NCI-H510A treated with DMSO at 0.1 percent for 48 hours (cell line): ENCODE measurements at places on chromosomes 13 and 19.

DNA sequence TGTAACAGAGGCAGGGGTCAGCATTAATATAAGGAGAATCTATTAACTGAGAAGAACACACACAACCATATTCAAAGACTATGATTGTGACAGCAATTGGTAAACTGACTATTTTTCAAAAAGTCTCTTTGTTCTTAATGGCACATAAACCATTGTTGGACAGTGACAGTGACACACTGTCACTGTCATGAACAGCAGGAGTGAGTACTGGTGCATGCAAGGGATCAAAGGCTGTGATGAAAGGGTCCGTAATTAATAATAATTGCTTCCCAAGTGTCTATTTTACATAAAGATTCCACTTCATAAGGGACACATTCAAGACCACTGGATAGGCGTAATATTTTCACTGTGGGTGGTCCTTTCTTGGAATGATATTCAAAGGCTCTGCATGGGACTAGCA is 50.7 kb downstream of the LHFPL6 start:
- DNase-seq = no peak

DNA sequence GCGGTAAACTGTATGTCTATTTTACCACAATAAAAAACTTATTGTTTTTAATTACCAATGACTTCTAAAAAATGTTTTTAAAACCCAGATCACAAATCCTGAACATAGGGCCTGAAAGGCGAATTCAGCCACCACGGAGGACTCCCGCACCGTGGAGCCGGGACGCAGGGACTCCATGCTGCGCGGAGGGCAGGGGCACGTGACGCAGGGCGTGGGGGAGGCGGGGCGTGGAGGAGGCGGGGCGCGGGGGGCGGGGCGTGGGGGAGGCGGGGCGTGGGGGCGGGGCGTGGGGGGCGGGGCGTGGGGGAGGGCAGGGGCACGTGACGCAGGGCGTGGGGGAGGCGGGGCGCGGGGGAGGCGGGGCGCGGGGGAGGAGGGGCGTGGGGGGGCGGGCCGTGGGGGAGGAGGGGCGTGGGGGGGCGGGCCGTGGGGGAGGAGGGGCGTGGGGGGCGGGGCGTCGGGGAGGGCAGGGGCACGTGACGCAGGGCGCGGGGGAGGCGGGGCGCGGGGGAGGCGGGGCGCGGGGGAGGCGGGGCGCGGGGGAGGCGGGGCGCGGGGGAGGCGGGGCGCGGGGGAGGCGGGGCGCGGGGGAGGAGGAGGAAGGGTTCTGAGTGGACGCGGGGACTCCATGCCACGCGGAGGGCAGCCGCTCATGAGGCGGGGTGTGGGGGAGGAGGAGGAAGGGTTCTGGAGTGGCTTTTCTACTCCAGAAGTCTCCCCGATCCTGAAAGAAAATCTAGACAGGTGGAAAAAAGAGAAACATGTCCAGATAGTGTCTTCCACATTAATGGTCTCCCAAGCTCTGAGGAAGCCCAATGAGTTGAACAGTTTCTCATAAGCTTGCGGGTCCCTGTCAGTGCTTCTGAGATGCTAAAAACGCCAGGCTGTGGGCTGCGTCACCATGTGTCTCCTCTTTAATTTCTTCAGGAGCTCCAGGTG is 4.4 kb upstream of the PROZ start:
- no peak for DNase-seq

GRCh38 chr13:24261566-24261965 is 47.8 kb upstream of the C1QTNF9 start:
- DNase-seq = no peak

- DNase-seq = peak; percentile 71
Observed at GRCh38 chr13:39105110-39105509, 66.9 kb downstream of the NHLRC3 start.

- no peak for DNase-seq
Observed at GRCh38 chr13:113803409-113804016, 44.5 kb downstream of the TMEM255B start.

DNA sequence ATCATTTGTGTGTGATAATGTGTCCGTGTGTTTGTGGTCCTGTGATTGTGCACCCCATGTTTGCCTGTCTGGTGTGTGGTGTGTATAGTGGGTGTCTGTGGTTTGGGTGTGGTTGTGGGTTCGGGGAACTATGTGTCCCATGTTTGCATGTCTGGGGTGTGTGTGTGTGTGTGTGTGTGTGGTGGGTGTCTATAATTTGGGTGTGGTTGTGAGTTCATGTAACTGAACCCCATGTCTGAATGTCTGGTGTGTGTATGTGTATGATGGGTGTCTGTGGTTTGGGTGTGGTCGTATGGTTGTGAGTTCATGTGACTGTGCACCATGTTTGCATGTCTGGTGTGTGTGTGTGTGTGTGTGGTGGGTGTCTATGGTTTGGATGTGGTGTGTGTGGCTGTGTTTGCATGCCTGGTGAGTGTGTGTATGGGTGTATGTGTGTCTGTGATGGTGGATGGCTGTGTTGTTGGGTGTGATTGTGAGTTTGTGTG is 11.1 kb upstream of the NFIX start:
- no peak for DNase-seq

DNA sequence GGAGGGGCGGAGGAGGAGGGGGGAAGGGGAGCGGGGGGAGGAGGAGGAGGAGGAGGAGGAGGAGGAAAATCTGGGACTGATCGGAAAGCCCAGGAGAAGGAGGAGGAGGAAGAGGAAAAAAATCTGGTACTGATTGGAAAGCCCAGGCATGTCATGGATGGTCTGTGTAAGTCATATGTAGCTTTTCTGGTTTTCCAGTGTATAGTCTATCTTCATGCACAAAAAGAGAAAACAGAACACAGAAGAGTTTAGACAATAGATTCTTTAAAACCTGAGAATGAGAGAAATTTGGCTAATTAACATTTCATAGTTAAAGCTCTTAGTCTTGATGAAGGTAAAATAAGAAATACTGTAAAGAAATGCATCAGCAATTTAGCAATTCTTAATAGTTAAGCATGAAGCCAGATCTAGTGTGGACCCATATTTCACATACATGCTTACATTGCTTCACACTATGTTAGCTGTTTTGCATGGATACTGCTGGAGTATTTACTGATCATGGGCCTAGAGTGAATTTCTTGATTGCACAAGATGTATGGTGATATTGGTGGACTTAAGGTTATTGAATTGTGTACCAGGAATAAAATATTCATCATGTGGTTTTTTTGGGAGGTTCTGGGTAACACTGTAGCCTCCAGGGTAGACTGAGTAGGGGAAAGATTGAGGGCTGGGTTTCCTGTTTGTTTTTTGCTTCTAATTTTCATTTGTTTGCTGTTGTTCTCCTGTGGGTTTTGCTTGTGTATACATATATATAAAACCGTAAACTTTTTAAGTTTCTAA is 41.4 kb downstream of the SUCLA2 start:
- DNase-seq = no peak

GRCh38 chr13:59533561-59534555 is 629.9 kb downstream of the DIAPH3 start:
- no peak for DNase-seq

DNA sequence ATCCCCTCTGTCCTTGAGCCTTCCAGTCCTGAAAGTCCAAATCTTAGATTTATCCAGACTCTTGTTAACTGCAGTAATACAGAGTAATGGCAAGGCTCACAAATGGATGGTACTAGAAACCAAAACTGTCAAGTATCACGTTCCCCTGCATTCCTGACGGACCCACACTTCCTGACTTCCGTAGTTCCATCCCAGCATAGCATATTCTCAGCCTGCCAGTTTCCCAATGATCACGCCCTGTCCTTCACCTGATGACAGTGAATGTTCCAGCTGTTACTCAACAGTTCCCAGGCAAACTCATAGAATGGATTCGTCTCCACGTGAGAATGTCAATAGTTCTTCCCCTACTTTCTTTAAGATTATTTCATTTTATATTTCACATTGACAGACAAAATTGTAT is 33.6 kb downstream of the SLC7A1 start:
- DNase-seq = no peak

DNA sequence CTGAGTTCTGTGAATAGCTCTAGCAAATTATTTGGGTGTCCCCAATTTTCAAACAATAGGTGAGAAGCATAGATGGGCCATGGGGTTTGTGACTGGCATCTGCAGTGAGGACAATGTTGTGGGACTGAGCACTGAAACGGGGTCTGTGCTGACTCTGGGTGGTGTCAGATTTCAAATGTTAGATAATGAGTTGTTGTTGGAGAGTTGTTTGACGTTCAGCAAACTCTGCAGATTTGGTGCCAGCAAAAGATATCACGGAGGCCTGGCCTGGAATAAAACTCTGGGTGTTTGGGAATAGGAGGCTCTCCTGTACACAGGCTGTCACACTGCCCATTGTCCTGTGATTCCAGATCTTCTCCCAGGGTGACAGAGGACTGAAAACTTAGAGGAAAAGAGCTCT is 2.9 kb downstream of the ZNF90 start:
- DNase-seq = no peak

- no peak for DNase-seq
Observed at GRCh38 chr19:17216058-17216670, 1.0 kb downstream of the USE1 start.

DNA sequence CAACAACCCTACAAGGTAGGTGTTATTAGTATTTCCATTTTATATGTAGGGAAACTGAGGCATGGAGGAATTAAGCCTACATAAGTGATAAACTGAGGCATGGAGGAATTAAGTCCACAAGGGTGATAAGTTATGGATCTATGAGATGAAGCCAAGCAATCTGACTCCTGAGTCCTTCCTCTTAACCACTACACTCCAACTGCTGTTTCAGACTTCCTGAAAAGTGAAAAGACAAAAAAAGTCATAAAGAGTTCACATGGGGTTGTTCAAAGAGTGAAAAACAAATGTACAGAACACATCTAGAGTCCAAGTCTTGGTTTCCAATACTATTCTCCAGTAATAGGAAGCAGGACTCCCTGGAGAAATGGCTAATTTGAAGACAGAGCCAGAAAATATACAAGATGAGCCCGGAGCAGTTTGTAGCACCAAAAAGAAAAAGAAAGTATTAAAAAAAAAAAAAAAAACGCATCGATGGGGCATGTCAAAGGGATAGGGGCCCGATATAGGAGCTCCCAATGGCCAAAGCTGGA is 12.1 kb downstream of the CRYL1 start:
- DNase-seq = no peak

- peak; percentile 3 for DNase-seq
Observed at GRCh38 chr19:3369337-3370213, 3.2 kb downstream of the NFIC start.

DNA sequence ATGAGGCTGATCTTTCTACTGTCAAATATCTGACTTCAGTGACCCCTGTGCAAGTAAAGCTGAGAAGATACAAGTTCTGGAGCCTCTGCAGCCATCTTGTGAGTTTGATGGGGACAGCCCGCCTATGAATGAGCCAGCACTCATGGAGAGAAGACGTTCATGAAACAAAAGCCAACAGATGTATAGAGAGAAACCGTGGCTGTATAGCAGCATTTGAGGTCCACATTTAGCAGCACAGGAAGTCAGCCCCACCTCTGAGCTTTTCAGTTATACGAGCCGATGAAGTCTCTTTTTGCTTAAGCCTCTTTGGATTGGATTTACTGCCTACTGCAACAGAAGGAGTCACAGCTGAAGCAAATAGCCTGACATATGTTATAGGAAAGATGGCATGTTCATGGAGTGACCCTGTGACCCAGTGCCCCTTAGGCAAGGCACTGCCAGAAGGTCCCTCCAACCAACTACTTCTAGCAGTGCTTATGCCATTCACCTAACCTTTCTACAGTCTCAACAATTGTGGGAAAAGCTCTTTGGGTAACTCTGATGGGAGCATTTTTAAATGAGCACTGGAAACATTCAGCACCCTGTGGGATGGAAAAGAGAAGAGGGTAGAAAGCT is 3.5 kb upstream of the DLEU7 start:
- DNase-seq = no peak

DNA sequence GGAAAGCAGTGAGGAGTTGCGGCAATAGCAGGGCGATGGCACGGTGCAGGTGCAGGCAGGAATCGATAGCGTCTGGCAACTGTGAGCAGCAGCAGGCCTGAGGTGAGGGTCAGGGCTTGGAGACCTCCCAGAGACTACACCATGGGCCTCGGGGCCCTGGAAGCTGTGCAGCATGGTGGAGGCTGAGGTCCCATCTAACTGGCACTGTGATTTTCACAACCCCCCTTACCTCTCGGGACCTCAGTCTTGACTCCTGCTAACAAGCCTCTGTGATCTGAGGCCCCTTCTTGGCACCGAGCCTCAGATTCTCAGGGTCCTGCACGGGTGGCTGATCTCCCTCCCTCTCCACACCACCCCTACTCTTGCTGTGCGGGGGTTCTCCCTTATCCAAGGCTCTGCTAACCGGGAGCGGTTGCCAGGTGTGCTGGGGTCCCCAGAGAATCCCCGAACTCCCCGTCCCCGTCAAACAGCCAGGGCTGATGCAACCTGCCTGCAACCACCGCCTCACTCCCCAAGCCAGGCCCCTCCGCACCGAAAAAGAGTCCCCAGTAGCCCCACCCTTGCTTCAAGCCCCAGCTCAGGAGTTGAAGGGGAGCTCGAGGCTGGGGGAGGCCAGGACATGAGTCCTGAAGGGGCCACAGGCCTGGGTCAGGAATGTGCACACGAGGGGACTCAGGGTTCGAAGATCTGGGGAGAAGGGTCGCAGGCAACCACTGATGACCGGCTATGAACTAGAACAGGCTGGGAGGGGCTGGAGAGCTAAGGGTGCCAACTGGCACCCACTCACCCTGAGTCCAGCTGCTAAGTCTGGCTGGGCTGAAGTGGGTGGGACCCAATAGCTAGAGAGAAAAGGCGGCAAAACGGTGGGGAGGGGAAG is 4.8 kb upstream of the ATF5 start:
- no peak for DNase-seq

DNA sequence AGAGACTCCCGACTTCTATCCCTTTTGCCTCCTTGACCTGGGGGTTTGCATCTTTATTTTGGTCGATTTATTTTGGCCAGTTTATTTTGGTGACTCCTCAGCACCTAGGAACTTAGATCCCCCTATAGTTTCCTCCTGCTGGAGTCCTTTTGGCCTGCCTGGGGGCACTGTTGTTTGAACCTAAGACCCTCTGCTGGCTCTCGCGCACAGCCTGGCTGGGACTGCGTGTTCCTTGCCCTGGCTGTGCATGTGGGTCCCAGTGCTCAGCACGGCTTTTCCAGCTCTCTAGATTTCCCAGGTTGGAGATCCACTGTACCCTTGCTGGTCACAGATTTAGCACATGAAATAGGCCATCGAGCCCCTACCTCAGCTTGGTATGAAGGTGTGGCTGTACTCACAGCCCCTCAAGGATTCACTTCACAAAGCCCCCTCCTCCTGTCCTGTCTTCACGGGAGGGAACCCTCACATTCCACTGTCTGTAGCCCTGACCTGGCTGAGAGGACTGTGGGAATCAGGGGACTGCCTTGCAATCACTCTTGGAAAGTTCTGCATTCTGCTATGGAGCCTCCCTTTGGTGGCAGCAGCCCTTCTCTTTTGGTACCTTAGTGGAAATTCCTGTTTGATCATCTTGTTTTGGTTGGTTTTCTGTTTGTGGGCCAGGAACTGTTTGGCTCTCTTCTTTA is 8.3 kb downstream of the UBAC2 start:
- DNase-seq = no peak

- DNase-seq = no peak
Observed at GRCh38 chr19:5593343-5594255, 25.8 kb upstream of the TINCR start.

DNA sequence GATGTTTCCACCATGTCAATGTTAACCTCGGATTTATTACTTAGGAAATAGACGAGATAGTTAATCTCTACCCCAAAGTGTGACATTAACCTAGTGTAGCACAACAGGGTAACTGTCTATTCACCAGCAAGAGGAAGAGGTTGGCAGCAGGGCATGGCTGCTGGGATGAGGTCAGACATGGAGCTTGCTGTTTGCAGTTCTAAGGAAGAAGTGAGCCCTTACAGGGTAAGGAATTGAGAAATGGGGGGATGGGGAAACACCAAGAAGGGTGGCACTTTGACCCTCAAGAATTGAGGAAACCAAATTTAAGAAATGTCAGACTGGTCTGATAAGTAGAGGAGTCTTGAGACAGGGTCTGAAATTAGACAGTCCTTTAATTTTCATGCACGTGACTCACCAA is 62.4 kb downstream of the MBD3L2B start:
- no peak for DNase-seq
